Umbilical cord (tissue), 2 donors: ENCODE measurements at places on chromosomes 13 and 19. TPM values are rescaled to one million over a fixed set of nuclear protein-coding genes. Genes with fewer than 3 reads are reported as not detected.
A peak's percentile ranks its signal among the peaks of the same experiment; 100 is the strongest.

DNA sequence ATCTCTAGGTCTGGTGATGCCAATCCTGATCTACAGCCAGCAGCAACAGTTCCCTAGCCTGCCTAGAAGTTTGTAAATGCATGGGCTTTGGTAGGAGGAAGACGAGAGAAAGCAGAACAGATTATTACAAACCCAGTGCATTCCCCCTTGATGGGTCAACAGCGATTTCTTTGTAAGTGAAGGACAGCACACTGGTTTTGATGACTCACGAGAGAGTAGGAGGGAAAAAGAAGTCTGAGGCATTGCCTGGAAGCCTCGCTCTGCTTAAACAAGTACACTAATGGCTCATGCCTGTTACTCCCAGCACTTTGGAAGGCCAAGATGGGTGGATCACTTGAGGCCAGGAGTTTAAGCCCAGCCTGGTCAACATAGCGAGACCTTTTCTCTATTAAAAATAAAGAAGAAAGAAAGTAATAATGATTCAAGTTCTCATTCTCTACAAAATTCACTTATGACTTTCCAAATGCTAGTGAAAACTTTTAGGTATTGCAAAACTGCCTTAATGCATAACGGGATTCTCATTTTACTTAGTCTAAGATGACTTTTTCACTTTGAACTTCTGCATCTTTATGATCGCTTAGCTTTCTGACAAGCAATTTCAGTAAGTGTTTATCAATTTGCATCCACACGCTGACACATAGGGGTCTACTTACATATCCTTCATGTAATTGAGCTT lies 47.7 kb upstream of the USPL1 start:
- DNase-seq: peak; percentile 95

- DNase-seq: no peak
These were observed 414.2 kb downstream of the MYO16 start for GRCh38 chr13:109043636-109044035.

GRCh38 chr13:28099396-28100149 lies 803 bp downstream of the FLT3 start:
- no peak for DNase-seq

DNA sequence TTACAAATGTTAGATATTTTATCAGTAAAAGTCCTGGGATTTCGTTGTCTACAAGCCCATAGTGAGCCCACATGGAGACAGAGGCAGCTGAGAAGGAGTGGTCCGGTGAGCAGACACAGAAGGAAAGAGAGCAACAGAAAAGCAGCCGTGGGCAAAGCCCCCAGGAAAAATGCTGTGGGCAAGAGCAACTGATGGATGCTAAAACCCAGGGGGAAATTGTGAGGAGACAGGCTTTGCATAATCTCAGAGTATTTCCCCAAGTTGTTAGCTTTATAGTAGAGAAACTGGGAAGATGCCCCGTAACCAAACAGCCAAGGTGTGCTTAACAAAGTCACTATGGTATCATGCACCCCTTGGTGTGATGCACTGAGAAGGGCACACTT lies 35.1 kb downstream of the GJA3 start:
- no peak for DNase-seq

DNA sequence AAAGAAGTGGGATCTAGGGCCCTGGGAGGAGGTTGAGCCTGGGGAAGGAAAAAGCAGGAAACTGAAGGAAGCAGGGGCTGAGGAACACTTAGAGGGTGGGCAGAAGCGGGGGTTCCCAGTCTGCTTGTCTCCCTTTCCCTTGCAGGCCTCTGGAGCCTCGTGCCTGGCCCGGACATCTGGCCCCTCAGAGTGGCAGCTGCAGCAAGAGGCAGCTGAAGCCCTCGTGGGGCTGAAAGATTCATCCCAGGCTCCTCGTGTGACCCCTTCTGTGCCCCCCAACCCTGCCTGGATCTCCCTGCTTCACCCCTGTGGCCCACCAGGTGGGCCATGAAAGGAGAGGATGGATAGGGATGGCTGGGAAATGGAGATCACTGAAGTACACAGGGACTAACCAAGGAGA lies 5.5 kb downstream of the DMRTC2 start:
- DNase-seq: no peak

DNA sequence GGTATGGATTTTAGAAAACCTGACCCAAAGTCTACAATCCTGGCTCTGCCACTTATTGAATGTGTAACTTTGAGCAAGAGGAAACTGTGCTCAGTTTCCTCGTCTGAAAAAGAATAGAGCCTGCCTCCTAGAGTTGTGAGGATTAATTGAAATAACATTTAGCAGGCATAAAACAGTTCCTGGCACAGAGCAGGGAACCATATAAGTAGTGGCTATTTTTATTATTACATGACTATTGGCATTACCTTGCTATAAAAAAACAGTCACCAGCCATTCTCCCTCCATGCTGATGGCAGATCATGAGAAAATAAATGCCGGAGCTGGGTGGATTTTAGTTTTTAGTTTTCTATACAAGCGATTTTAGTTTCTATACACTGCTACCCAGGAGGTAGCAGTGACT lies 5.8 kb downstream of the DOCK9 start:
- no peak for DNase-seq

GRCh38 chr13:102286326-102286725 lies 115.5 kb downstream of the FGF14 start:
- no peak for DNase-seq

DNA sequence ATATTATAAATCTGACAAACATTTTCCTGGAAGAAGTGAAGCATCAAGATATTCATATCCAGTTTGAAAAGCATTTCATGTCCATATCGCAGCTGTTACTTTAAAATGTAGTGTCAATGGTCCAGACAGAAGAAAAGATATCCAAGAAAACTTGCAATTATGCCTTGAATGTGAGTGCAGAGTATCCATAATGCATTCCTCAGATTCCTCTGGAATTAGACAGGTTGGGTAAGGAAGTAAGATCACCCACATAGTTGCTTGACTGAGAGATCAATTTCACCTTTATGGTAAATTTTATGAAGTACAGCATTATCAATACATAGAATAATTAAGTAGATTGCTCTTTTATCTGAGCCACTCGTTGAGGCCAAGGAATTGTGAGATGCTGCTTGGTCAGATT lies 327.0 kb upstream of the SLITRK5 start:
- no peak for DNase-seq

DNA sequence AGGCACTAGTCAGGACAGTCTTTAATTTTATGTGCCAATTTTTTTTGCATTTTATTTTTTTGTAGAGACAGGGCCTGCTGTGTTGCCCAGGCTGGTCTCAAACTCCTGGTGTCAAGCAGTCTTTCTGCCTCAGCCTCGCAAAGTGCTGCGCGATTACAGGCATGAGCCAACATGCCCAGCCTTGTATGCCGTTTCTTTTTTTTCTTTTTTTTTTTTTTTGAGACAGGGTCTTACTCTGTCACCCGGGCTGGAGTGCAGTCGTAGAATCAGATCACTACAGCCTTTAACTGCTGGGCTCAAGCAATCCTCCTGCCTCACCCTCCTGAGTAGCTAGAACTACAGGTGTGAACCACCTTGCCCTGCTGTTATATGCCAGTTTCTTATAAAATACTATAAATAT lies 26.4 kb downstream of the BORA start:
- DNase-seq: no peak

DNA sequence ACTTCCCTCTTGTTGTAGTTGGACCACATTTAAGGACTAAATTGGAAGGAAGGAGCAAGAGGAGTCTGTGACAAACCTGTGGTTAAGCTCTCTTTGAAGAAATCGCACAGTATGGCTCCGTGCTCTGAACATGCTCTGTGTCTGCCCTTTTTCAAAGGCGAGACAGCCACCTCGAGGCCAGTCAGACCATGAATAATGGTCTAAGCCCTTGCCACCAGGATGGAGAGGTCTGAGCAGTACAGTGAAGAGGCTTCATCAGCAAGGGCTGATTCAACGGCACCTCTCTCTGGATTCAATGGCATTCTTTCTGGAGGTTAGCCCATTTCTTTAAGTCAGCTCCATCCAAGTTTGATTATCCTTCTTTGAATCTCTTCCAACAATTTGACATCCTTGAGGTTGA lies 30.9 kb downstream of the FAM216B start:
- DNase-seq: no peak

DNA sequence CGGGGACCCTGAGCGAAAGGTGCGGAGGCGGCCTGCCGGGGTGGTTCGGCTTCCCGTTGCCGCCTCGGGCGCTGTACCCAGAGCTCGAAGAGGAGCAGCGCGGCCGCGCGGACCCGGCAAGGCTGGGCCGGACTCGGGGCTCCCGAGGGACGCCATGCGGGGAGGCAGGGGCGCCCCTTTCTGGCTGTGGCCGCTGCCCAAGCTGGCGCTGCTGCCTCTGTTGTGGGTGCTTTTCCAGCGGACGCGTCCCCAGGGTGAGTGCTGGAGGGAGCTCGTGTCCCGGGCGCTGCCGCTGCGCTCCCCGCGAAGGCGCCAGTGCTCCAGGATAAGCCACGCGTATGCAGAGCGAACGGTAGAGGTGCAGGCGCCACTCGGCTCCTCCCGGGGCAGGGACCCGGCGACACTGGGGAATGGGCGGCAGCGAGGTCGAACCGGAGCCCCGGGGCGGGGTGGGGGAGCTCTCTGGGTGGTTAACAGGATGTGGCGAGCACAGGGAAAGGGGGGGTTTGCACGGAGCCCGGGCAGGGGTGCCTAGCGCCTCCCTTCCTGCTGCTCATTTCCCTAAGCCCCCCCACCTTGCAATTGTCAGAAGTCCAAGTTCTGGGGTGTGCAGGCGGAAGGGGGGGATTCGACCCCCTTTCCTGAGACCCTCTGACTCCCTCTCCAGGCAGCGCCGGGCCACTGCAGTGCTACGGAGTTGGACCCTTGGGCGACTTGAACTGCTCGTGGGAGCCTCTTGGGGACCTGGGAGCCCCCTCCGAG lies at the start of gene IL27RA:
TSS of gene IL27RA (plus strand) at position 44 of the 762 bp plus-strand sequence. CDS start at position 155, 111 bp downstream.
- DNase-seq: peak; percentile 36

GRCh38 chr13:73714522-73714921 lies 419.7 kb downstream of the KLF12 start:
- DNase-seq: no peak

DNA sequence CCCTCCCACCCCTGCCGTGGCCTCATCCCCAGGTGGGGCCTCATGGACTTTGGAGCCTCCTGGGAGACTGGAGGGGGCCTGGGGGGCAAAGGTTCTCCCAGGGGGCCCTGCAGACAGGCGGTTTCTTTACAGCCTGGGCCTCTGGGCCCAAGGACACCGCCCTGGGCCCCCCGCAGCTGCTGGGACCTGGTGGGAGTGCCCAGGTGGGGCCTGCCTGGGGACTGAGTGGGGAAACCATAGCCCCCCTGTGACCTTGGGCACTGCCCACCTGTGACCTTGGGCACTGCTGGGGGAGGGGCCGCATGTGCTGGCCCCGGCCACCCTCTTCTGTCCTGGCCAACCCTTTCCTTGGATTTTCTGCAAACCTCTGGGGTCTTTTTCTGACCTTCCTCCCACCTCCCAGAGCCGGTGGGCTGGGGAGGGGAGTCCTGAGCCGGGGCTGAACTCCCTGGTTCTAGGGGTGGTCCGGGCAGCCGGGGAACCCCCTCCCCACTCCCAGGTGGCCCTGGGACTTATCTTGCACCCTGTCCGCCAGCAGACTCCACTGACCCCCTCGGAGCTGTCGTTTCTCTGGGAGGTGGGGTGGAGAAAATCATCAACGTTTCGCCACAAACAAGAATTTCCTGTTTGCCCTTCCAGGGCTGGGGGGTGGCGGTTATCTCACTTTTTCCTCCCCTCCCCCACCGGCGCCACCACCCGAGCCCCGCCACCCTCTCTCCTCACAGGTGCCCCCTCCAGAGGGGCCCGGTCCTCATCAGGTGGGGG lies 27.0 kb downstream of the ARID3A start:
- peak; percentile 57 for DNase-seq

- peak; percentile 17 for DNase-seq
These were observed 395.0 kb downstream of the PCDH9 start for GRCh38 chr13:66835040-66835628.

DNA sequence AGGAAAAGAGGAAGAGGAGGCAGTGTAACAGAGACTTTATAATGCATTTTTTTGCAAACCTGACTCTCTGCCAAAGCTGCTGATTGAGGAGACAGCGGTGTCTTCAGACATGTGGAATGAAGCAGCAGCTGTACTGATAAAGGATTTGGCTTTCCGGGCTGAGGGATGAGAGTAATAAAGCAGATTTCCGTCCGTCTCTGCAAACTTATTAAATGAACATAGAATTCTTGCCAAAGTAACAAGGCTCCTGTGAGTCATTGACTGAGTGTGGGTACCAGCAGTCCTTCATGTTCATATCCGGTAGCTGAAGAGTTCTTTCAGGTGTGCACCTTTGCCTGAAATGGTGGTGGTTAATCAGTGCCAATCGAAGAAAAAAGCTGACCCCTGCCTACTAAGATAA lies 112.6 kb downstream of the LIG4 start:
- peak; percentile 69 for DNase-seq

DNA sequence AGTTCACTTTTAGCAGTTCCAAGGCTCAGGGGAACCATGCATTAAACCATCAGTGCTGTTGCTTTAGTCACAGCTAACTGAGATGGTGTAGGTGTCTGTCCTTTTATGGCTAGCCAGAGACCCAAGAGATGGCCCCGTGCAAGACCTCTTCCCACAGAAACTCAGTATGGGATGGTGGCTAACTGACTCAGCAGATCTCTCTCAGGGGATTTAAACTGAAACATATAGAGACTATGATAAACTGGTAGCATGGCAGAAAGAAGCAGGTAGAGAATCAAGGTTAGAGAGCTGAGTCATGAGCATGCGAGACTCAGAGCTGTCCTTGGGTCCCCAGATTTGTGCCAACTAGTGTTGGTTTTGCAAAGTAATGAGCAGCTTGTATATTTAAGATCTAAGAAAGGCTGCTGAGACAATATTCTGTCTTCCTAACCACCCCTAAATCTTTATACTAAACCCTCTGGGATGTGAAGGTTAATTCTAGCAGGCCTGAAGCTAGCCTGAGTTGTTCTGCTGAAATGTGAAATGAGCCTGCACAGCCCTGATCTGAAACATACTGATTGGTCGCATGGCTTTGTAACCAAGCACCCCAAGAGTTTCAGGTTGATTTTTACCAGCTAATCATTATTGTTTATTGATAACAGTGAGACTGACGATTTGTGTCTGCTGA lies 6.5 kb upstream of the SCEL start:
- no peak for DNase-seq

- peak; percentile 56 for DNase-seq
These were observed 59.1 kb upstream of the TNFRSF19 start for GRCh38 chr13:23510979-23511735.

- DNase-seq: peak; percentile 70
These were observed 77.9 kb downstream of the ZNF536 start for GRCh38 chr19:30450100-30450499.

DNA sequence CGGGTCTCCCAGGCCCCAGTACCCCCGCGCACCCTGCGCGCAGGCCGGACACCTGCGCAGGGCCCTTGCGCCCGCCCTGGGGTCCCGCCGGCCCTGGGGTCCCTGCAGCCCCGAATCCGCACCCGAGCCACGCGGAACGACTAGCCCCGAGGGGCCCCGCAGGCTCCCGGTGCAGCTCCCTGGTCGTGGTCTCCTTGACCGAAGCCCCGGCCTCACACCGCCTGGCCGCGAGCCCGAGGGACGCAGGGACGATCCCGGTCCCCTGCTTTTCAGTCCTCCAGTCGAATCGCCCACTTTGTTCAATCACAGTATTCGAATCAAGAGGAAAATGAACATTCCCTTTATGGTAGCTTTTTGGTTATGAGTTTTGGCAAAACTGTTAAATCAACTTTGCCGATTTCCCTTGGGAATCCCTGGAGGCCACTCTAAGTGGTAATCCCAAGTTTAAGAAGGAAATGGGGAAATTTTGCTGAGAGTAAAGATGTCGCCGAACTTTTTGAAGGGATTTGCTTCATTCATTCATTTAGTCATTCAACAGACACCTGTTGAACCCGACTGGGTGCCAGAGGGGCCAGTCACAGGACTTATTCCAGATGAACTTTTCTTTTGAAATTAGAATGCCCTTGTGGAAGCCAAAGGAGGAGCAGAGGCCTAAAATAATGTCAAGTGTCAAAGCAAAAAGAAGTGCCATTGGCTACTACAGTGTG lies 75.0 kb downstream of the ZIC5 start:
- no peak for DNase-seq

ISOC2 gene
- total RNA-seq: 15.9 TPM

ZNF345 gene
- total RNA-seq: 37.1 TPM

KRI1 gene
- total RNA-seq: 1.9 TPM
